Lung (tissue), 17 donors: ENCODE measurements at places on chromosomes 6 and 20. TPM values are rescaled to one million over a fixed set of nuclear protein-coding genes. Genes with fewer than 3 reads are reported as not detected.

The AIF1 gene
- total RNA-seq = 38.7 TPM

DNA sequence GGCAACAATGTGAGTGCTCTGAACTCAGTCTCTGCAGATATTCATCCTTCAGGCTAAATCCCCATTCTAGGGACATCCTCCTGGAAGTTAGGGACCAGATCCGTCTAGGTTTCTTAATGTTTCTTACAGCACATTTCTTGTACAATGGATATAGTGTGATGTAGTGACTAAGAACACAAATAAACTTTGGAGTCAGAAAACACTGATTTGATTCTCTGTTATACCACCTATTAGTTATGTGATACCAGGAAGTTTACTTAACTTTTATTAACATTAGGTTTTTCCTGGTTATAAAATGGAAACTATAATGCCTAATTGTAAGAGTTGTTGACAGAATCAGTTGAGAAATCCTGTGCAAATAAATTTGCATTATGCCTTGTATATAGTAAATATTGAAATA lies 57.6 kb upstream of the KCNQ5 start:
- no peaks in the 10 kb centered on the region for H3K4me1 ChIP-seq
- no peaks in the 10 kb centered on the region for H3K27me3 ChIP-seq
- no peak overlapping the region for H3K4me3 ChIP-seq
- H3K36me3 ChIP-seq = no peaks in the 10 kb centered on the region
- no peak for DNase-seq
- H3K27ac ChIP-seq = no peak overlapping the region

DNA sequence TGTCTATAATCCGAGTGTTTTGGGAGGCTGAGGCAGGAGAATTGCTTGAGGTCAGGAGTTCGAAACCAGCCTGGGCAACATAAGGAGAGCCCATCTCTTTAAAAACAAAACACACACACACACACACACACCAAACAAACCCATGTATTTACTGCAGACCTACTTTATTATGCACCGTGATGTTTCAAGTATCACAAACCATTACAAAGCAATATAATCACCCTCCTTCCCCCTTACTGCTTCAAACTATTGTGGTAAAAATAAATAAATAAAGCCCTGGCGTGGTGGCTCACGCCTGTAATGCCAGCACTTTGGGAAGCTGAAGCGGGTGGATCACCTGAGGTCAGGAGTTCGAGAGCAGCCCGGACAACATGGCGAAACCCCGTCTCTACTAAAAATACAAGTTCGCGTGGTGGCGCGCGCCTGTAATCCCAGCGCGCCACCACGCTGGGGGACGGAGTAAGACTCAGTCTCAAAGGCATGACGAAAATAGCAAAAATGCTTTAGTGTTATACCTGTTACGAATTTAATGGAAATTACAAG lies 1.5 kb downstream of the TBCC start:
- no peak overlapping the region for H3K27ac ChIP-seq
- H3K4me1 ChIP-seq = peaks cover 9% of the 10 kb centered on the region
- DNase-seq = peak; percentile 19
- H3K4me3 ChIP-seq = peak overlapping the region; percentile 23
- no peaks in the 10 kb centered on the region for H3K27me3 ChIP-seq

GRCh38 chr6:108071736-108072276 lies 2.7 kb downstream of the OSTM1 start:
- no peaks in the 10 kb centered on the region for H3K36me3 ChIP-seq
- no peak overlapping the region for H3K4me3 ChIP-seq
- H3K27me3 ChIP-seq = no peaks in the 10 kb centered on the region
- no peak for DNase-seq
- H3K27ac ChIP-seq = no peak overlapping the region

- H3K4me1 ChIP-seq = no peaks in the 10 kb centered on the region
- no peaks in the 10 kb centered on the region for H3K36me3 ChIP-seq
- H3K27ac ChIP-seq = no peak within 1 kb of the TSS
- no peak for DNase-seq
- no peak within 1 kb of the TSS for H3K4me3 ChIP-seq
Measured at GRCh38 chr6:55174211-55175026, at the start of gene HCRTR2. HCRTR2 (plus strand) TSS chr6:55174515; CDS start chr6:55174588, 73 bp downstream.

The ENPP1 gene
- 7.3 TPM for total RNA-seq

The TGM2 gene
- 194 TPM for total RNA-seq

- no peaks in the 10 kb centered on the region for H3K27me3 ChIP-seq
- no peak overlapping the region for H3K27ac ChIP-seq
- H3K36me3 ChIP-seq = no peaks in the 10 kb centered on the region
- peaks cover 5% of the 10 kb centered on the region for H3K4me1 ChIP-seq
Measured at GRCh38 chr6:134678436-134678889, 271.4 kb downstream of the ALDH8A1 start.

- no peak overlapping the region for H3K27ac ChIP-seq
- DNase-seq = no peak
- no peaks in the 10 kb centered on the region for H3K4me1 ChIP-seq
- H3K27me3 ChIP-seq = no peaks in the 10 kb centered on the region
- H3K4me3 ChIP-seq = no peak overlapping the region
Measured at GRCh38 chr6:63447134-63447533, 125.1 kb upstream of the LOC128125822 start.

The HSPA12B gene
- 28.3 TPM for total RNA-seq

DNA sequence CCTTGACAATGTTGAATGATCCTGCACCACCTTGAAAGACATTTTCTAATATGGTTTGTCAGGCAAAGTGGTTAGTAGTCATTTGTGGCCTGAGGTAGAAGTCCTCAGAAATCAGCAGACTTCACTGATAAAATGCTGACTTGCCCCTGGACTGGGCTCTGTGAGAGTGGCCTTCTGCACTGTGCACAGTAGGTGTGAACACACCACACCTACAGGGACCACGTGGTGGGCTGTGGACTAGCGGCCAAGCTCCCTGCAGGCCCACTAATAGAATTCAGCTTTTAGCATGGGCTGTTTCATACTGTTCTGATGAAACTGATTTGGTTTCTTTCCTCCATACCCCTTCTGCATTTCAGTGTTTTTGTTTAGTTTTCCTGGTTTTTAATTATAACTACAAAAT lies 7.3 kb downstream of the BPHL start:
- H3K27me3 ChIP-seq = no peaks in the 10 kb centered on the region
- peaks cover 4% of the 10 kb centered on the region for H3K36me3 ChIP-seq
- H3K27ac ChIP-seq = no peak overlapping the region
- no peak overlapping the region for H3K4me3 ChIP-seq
- H3K4me1 ChIP-seq = no peaks in the 10 kb centered on the region

DNA sequence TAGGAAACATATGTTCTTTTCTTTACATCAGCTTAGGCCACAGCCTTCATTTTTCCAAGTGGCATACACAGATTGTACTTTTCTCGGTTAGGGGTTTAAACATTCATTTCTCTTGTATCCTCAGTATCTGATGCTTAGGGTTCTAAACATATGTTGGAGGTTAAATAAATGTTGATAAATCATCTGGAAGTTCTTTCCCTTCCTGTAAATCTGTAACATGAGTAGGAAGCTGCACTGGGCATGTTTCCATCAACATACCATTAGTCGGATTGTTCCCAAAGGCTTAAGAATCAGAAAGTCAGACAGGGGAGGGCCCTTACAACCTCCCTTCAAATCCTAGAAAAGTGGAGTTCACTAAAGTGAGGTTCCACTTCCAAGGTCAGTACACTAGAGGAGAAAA lies 54.8 kb upstream of the BCLAF1 start:
- H3K27me3 ChIP-seq = no peaks in the 10 kb centered on the region
- no peak overlapping the region for H3K27ac ChIP-seq
- no peaks in the 10 kb centered on the region for H3K36me3 ChIP-seq
- H3K4me1 ChIP-seq = no peaks in the 10 kb centered on the region
- no peak overlapping the region for H3K4me3 ChIP-seq

DNA sequence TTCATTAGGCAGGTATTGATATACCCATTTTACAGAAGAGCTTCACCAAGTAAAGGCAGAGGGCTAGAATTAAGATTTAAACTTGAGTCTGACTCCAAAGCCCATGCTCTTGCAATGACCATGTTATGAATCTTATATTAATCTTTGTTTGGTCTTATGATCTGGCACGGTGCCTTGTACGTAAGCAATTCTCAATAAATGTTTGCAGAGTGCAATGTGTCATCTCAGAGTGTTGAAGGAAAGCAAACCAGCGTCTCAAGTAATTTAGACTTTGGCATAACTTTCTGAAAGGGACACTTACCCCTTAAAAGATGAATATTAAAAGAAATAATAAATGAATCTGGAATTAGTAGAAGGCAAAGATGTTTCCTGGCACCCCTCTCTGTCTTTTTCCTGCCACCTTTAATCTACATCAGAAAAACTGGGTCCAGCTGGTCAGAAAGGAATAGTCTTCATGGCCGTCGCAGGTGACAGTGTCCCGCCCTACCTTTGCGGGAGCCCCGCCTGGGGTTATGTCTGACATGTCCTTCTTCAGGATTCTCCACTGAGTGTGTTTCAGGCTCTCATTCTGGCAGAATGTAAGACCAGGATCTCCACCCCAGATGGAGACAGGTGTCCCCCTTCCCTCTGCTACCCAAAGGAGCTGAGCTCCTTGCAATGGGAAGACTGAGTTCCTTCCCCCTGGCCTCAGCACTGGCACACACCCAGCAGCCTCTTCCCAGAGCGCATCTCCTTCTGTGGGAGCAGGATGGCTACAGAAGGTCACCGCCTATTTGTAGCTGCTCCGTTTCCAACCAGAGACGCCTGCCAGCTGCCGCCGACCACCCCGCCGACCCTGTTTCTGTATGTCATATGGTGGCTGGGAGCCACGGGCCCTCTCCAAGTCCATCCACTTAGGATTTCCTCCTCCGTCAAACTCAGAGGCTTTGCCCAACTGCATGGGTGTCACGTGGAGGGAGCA lies 266.3 kb upstream of the ECI2 start:
- no peak overlapping the region for H3K4me3 ChIP-seq
- no peaks in the 10 kb centered on the region for H3K27me3 ChIP-seq
- peaks cover 17% of the 10 kb centered on the region for H3K4me1 ChIP-seq
- no peaks in the 10 kb centered on the region for H3K36me3 ChIP-seq
- peak; percentile 68 for DNase-seq
